ENCODE measurements at places on chromosomes 2 and 18. TPM values are rescaled to one million over a fixed set of nuclear protein-coding genes. Genes with fewer than 3 reads are reported as not detected.

The CD28 gene
- total RNA-seq = 1.00 TPM

- DNase-seq = no peak
Measured at GRCh38 chr2:119745566-119745965, 14.2 kb upstream of the PTPN4 start.

The CD8B2 gene
- total RNA-seq = not detected

DNA sequence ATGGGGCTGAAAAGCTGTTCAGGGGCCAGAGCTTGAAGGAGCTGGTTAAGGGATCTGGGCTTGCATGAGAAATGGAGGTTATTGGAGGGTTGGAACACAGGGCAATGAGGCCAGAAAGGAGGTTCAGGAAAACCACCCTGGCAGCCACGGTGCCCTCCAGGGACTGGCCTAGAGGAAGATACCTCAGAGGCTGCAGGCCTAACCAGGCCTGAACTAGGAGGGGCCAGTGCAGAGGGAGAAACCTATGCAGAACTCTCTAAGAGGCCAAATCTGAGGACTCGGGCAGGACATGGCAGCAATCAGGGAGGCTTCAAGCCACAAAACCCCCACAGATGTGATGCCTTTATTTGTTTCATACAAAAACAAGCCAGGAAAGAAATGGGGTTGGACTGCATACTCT is 66.8 kb downstream of the BIN1 start:
- no peak for DNase-seq

- no peak for DNase-seq
Measured at GRCh38 chr18:76499021-76499420, 4.0 kb upstream of the ZNF516 start.

The PASK gene
- total RNA-seq = 17.0 TPM

DNA sequence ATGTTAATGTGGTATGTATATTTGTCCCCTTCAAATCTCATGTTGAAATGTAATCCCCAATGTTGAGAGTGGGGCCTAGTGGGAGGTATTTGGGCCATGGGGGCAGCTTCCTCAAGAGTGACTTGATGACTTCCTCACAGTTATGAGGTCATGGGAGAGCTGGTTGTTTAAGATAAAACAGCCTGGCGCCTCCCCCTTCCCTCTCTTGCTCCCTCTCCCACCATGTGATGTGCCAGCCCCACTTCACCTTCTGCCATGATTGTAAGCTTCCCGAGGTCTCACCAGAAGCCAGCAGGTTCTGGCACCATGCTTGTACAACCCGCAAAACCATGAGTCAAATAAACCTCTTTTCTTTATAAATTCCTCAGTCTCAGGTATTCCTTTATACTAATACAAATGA is 258.3 kb upstream of the POU3F3 start:
- DNase-seq = no peak

DNA sequence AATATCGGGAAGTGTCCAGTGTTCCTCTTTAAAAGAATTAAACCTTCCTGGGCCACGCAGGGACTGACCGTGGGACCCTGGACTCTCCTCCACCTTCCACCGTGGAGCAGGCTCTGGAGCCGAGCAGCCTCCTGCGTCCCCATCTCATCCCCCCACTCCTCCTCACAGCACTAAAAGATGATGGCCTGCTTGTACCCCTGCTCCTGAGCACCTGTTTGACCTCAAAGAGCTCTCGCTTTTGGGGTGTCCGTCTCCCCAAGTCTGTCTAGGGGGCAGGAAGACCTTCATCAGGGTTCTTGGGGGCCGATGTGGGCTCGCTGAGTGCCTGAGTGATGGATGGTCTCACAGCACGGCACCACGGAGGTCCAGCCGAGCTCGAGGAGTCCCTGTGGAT is 1.2 kb upstream of the SDC1 start:
- no peak for DNase-seq

DNA sequence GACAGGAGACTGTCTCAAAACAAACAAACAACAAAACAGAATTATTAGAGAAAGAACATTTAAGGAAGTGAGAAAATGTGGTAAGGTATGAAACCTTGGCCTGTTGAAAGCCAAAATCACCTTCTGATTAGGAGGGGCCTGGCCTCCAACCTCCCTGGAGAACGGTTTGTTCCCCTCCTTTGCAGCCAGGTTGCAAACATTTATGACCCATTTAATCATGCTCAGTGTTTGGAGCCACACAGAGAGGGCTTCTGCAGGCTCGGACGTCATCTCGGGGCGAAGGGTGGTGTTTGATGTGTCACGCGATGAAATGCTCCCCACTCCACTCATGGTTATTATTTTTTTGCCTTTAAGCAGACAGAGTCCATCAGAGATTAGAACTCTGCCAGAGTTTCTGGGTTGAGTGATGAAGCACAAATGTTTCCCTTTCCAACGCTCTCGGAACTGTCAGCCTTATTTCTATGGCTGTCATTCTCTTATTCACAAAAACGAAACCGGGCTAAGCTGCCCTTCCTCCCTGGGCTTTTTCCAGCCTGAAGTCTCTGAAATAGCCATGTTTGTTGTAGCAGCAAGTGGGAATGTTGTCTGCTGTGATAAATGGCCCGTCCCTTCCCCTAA is 33.6 kb upstream of the ROCK2 start:
- peak; percentile 54 for DNase-seq

- no peak for DNase-seq
Measured at GRCh38 chr2:109009920-109010610, 21.0 kb upstream of the EDAR start.

The WDR75 gene
- 79.7 TPM for total RNA-seq

The TMEM17 gene
- total RNA-seq = 2.6 TPM

The SCYGR4 gene
- total RNA-seq = not detected

The RBM44 gene
- total RNA-seq = 2.2 TPM

DNA sequence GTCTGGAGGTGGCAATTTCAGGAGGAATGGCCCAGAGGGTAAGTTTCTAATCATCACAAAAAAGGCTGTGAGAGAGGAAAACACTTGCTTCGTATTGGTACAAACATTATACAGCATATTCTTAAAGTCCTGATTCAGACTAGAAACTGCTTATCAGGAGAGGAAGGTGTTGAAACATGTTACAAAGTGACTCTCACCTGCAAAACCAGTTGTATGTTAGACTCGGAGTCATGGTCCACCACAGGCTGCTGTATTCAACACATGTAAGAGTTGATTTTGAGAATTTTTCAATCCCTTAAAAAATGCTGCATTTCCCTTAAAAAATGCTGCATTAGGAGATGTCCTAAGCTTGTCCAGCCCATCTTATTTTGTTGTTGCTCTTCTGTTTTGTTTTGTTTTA is 61.5 kb downstream of the MBP start:
- DNase-seq = no peak

- no peak for DNase-seq
Measured at GRCh38 chr2:201432038-201432620, 19.1 kb downstream of the TRAK2 start.

GRCh38 chr2:185658750-185659149 is 79.9 kb upstream of the FSIP2 start:
- DNase-seq = no peak

- no peak for DNase-seq
Measured at GRCh38 chr2:150107816-150108215, 379.7 kb downstream of the RND3 start.

Data from cerebellum (tissue), 4 donors.